Progenitor cell of endocrine pancreas (in vitro differentiated cells): ENCODE measurements at places on chromosomes 12 and 14. TPM values are rescaled to one million over a fixed set of nuclear protein-coding genes. Genes with fewer than 3 reads are reported as not detected.

DNA sequence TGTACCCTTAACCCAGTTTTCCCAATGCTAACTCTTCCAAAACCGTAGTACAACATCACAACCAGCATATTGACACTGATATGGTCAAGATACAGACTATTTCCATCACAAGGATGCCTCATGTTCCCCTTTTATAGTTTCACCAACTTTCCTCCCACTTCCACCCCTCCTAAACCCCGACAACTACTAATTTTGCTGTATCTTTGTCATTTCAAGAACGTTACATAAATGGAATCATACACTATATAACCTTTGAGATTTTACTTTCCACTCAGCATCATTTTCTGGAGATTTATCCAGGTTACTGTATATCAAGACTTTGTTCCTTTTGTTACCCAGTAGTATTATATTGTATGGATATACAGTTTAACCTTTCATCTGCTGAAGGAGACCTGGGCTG, 88.9 kb downstream of the MED13L start:
- no peak for DNase-seq

SERPINA12 gene
- total RNA-seq: not detected in 2 replicates

DNA sequence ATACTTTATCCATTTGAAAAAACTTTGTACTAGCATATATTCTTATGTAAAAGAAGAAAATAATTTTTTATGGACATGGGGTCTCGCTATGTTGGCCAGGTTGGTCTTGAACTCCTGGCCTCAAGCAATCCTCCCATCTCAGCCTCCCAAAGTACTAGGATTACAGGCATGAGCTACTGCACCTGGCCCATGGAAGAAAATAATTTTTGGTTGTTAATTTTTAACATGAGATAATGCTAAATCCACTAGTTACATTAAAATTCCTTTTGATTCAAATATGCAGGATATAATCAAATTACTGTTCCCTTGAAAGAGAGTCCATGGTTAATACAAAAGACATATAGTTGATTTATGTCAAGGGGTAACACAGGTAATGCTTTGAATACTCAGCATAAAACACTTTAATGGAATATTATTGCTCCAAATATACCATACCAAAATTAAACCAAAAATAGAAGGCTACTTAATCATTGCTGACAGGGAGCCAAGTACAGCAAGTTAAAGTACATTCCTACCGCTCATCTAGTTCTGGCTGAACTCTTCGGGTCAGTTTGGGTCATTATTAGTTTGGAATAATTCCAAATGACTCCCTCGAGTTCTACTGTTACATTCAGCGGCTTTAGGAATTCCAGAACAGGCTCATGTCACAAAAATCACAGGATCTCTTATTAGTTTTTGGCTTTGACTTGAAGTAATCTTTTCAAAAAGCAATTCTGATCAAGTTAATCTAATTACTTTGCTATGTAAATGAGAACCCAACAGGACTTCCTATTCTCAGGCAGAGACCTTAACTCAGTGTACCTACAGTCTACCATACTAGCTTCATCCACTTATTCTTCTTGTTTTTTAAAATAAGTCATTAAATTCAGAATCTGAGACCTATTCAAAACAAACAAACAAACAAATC, 6.1 kb downstream of the SOS2 start:
- no peak for DNase-seq

NPFF gene
- not detected in 2 replicates for total RNA-seq

GRCh38 chr12:1297206-1297605, 297.2 kb downstream of the FBXL14 start:
- no peak for DNase-seq

GRCh38 chr14:52473557-52473956, 78.7 kb downstream of the TXNDC16 start:
- no peak for DNase-seq

- no peak for DNase-seq
Observed at GRCh38 chr14:104266631-104267575, 128.5 kb downstream of the KIF26A start.

GRCh38 chr14:97697772-97698171, 900.6 kb downstream of the VRK1 start:
- DNase-seq: no peak

- DNase-seq: no peak
Observed at GRCh38 chr14:56378475-56378877, 201.1 kb upstream of the TMEM260 start.
